ENCODE measurements at places on chromosomes 5 and 9.

DNA sequence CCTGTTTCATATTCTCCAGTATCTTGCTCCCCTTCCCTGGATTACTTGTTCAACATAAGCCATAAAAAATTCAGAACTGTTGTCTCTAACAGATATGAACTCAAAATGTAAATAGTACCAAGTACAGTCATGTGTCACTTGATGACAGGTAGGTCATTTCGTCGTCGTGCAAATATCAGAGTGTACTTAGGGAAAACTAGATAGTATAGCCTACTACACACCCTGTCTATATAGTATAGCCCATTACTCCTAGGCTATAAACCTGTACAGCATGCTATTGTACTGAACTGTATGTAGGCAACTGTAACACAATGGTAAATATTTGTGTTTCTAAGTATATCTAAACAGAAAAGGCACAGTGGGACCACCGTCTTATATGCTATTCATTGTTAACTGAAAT lies 39.1 kb downstream of the SMIM15 start:
- DNase-seq: no peak

DNA sequence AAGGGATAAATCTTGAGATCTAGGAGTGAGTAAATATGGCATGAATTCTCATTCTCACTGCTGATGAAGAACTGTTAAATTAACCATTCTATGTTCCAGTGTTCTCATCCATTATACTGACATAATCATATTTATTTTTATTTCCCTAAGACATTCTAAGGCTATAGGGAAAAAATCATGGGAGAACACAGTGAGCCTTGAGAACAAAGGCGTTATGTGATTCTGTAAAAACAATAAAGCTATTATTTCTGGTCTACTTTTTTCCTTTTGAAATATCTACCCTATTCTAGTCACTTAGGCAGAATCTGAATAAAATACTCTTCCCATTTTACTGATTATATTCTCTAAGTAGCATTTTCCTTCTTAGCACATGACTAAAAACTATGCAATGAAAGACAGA lies 155.7 kb upstream of the ADAMTS16 start:
- DNase-seq: no peak

DNA sequence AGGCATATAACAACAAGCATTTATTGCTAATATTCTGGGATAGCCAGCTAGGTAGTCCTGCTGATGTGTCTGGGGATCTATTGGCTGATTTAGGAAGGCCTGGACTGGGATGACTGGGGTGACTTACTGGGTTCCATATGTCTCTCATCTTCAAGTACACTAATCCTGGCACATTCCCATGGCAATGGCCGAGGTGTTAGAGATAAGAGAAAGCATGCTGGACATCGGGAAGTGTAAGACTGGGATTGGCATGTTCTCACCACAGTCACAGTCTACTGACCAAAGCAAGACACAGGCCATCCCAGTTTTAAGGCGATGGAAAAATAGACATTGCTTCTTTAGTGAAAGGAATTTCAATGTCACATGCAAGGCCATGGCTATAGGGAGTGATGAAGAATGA lies 29.7 kb downstream of the F2R start:
- no peak for DNase-seq

- DNase-seq: peak; percentile 86
These were observed 6.2 kb upstream of the SPINK4 start for GRCh38 chr9:33233626-33234342.

GRCh38 chr9:124348831-124349230 lies 66.4 kb downstream of the PSMB7 start:
- no peak for DNase-seq

- DNase-seq: no peak
These were observed 122.6 kb downstream of the SEMA6A start for GRCh38 chr5:116451905-116452450.

- DNase-seq: no peak
These were observed 16.8 kb upstream of the NSD1 start for GRCh38 chr5:177116631-177117373.

DNA sequence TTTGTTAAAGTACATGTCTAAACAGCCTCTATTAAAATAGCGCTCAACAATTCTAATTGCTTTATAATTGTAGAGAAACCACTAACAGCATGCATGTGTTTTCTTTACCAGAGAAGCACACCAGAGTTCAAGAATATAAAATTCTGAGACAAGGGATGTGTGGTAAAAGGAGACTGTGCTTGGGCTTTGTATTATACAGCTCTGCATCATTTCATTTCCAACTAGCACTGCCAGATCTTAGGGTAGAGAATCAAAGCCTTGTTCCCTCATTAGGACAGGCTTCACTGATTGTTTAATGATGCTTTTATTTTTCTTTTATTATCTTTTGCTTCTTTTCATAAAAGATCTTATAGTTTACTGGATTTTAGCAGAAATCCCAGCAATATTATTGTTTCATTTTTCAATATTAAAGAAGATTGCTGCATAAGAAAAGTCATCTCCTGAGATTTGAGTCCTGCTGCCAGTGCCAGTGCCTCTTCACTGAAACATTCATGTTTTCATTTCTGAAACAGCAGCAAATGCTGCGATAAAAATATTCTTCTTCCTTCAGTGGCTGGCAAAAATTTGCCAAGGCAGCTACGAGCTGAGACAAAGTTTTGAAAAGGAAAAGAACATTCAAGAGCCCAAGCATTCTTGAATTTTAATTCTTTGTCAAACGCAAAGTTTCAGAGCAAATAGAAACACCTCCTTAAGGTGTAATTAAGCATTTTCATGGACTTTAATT lies 491.0 kb upstream of the PIK3R1 start:
- no peak for DNase-seq

DNA sequence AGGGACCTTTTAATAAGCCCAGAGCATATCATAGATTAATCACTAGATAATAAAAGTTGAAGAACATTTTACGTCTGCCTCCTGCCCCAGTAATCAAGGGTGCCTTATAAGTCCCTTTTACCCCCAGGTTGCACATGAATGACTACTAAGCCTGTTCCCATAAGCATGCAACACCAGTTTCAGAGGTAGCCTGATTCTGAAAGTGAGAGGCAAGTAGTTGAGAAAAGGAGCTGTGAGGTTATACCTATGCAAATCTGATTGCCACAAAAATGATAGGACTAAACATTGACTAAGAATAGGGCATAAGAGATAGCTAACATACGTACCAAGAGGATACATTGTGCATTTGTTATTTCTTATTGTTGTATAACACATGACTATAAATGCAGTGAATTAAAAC lies 681.9 kb downstream of the ISL1 start:
- DNase-seq: no peak

GRCh38 chr5:87311405-87312279 lies 44.0 kb downstream of the RASA1 start:
- no peak for DNase-seq

DNA sequence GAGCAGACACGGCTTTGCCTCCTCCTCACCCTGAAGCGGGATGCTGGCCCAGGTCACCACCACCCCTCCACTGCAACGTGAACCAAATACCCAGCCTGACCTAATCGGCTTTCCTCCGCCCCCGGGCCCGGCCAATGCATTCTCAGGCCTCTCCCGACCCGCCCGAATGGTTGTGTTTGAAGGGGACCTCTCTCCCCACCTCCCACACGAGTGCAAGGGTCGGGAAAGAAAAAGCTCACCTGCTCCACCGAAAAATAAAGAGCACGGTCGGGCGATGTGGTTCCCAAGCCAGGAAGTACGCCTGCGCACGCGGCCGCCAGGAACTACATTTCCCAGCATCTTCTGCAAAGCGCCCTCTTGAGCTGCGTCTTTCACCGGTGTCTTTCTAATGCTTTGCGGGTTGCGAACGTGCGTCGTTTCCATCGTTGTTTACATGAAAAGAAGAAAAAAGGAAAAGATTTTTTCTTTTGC lies at the start of gene ZNF883:
Gene ZNF883, minus strand, starts transcription at position 282 of the 471 bp plus-strand sequence.
- no peak for DNase-seq

GRCh38 chr9:124828489-124829333 lies 24.5 kb upstream of the WDR38 start:
- DNase-seq: no peak

DNA sequence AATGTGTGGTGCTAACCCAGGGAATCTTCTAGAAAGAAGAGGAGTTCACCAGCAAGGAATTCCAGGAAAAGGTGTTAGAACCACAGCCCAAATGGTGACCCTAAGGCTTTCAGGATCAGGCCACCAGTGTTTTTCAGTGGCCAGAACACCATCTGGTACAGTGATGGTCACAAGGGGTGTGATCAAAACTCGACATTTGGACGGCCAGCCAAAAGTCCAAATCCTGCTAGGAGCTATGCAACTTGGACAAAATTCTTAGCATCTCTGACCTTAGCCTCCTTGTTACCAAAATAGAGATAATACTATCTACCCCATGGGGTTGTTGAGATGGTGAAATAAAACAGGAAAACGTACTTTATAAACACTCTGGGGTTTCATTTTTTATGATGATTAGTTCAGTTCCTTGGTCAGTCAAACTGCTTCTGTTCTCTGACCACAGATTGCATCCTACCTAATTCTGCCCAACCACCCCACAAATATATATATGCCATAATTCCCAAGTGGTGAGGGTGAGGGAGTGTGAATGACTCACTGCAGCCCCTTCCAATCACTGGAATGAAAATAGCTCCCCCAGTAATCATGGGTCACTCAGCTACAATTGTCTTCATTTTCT lies 210.3 kb downstream of the CDK5RAP2 start:
- DNase-seq: no peak

DNA sequence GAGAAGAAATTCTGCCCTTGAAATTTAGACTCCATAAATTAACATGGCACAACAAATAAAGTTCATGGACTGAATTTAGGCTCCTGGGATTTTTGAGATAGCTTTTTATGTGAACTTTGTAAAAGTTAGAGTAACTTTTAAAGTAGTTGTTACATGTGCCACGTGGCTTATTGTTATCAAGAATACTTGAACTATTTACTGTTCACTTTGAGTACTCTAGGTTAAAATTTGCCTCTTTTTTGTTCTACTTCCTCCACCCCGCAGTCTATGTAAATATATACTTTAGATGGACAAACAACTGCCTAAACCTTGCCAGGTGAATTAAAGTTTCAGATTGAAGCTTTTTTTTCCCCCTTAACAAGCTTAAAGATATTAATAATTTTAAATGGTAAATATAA lies 457.9 kb downstream of the RAB3C start:
- no peak for DNase-seq

- DNase-seq: no peak
These were observed 6.5 kb upstream of the MAT2B start for GRCh38 chr5:163498886-163499285.

DNA sequence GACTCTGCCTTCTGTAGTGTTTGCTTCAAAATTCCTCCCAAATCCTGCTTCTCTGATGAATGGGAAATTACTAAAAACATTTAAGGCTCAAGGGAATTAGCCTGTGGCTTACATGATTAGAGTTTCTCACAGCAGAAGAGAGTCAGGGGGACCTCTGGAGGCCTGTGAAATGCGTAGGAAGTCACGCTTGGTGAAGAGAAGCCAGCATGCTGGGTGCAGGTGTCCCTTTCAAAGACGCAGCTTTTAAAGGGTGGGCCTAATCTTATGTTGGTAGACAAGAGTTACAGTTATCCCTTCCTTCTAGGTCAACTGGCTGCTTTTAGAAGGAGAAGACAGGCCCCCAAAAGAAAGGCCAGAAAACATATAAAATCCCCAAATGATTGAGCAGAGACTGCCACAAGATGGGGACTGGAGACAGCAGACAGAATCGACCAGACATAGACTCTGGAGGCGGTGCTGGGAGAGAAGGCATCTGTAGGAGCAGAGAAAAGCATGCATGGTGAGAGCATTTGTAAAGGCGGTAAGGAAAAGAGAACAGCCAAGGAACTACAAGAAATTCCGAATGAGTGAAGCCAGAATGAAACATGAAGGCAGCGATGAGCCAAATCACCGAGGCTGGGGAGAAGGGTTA lies 42.3 kb downstream of the B4GALT1 start:
- DNase-seq: no peak

DNA sequence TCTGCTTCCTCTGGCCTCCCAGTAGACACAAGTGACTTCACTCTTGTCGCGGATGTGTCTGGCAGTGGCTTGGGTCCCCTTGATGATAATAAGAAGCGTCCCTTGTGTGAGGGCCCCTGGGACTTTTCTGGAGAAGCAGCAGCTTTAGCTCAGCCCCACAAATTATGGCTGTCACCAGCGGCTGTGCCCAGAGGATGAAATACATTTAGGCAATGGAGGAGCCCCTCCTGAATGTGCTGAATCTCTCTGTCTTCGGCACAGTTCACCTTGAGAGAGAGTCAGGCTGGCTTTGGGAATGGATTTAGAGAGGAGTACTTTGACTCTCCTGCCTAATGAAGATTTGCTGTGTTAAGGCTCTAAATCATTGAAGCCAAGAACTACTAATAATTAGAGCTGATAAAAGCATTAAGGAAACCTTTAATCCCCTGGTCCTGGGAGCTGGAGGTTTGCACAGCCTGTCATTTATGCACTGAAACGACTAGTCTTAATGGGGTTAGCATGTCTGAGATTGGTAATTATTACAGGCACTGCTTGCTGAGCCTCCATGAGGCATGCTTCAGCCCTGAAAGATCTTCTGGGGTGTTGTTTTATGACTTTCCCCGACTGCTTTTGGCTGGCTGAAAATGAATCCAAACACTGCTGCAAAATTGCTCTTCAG lies 127.0 kb downstream of the TENT4A start:
- DNase-seq: no peak

DNA sequence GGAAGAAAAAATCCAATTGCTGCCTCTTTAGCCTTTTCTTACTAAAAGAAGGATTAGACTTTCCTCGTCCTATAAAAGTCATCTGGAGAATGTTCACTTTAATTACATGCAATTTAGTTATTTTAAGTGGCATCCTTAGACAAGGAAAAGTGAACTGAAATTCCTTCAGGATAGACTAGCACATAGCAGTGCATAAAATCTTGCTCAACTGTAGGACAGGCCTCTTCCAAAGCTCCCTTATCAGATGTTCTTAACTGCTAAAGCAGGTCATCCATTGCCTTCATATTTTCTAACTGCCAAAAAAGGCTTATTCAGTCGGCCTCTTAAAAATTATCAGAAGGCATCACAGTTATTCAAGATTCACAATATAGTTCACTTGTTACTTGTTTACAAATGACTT lies 396.5 kb downstream of the DMRT2 start:
- no peak for DNase-seq

DNA sequence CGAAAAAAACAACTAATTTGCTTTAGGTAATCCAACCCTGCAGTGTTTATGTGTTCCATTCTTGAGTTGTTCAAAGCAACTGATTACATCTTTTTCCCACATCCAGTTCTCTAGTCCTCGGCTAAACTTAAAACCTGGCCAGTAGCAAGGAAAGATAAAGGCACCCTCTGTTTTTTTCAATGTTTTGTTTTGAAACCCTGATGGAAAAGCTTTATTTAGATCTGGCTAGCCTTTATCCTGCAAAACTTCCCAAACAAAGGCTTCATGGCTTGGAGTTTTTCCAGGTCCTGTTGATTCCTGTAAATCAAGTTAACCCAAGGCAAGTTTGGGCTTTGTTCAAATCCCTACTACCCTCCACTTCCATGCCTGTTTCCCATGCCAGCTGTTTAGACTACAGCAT lies 105.1 kb downstream of the CEMIP2 start:
- DNase-seq: no peak

GRCh38 chr5:21573416-21574314 lies 1279.5 kb downstream of the CDH12 start:
- DNase-seq: no peak

GRCh38 chr5:175683231-175683630 lies 25.4 kb downstream of the HRH2 start:
- DNase-seq: no peak

GRCh38 chr9:3960661-3961144 lies 339.2 kb downstream of the GLIS3 start:
- DNase-seq: peak; percentile 33

GRCh38 chr9:14752271-14752670 lies 29.7 kb upstream of the CER1 start:
- DNase-seq: peak; percentile 59

- DNase-seq: no peak
These were observed 10.1 kb upstream of the C1QTNF3 start for GRCh38 chr5:34053133-34053532.
